ENCODE measurements at places on chromosomes 1 and 21. TPM values are rescaled to one million over a fixed set of nuclear protein-coding genes. Genes with fewer than 3 reads are reported as not detected.

The NTNG1 gene
- total RNA-seq, result not detected

The WDR64 gene
- total RNA-seq, result not detected

The TRIM67 gene
- 2.9 TPM for total RNA-seq

The PTAFR gene
- total RNA-seq, result not detected

The TNN gene
- total RNA-seq, result 0.15 TPM

The LCA5L gene
- 0.92 TPM for total RNA-seq

DNA sequence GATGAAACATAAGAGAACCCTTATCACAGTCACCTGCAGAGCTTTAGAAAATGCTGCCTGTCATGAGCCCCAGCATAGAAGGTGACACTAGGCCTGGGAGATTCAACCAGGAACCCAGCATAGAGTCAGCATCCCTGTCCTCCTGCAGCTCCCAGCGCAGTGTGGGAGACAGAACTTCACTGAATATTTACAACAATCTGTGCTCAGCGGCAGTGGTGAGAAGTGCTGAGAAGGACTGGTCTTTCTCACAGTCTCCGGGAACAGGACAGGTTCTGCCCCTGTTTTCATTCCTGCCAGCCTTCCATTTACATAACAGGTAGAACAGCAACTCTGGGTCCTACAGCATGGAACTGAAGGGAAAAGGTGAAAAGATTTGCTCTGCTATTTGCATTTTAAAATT, 83.5 kb upstream of the GADD45A start:
- no peaks in the 10 kb centered on the region for H3K27me3 ChIP-seq
- H3K36me3 ChIP-seq, result peaks cover 2% of the 10 kb centered on the region
- no peak overlapping the region for H3K27ac ChIP-seq
- no peak for DNase-seq
- H3K4me1 ChIP-seq, result no peaks in the 10 kb centered on the region

DNA sequence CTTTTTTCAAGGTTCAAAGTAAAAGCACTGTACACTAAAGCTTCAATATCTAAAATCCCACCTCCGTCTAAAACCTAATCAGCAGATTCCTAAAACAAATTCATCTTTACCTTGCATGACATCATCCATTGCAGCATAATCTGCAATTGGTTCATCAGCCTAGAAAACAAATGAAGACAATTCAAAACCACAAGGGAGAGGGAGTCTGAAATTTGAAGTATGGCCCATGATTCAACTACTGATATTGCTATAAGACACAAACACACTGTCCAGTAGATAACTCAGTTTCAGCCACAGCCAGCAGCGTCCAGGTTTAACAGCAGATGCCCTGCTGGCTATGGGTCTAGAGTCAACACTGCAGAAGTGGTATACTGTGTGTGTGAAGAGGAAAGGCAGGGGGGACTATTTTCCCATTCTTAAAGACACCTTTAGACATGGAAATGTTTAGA, 17.9 kb upstream of the RAP1GAP start:
- no peaks in the 10 kb centered on the region for H3K27me3 ChIP-seq
- no peak overlapping the region for H3K27ac ChIP-seq
- peaks cover 4% of the 10 kb centered on the region for H3K4me1 ChIP-seq
- H3K4me3 ChIP-seq, result no peak overlapping the region

DNA sequence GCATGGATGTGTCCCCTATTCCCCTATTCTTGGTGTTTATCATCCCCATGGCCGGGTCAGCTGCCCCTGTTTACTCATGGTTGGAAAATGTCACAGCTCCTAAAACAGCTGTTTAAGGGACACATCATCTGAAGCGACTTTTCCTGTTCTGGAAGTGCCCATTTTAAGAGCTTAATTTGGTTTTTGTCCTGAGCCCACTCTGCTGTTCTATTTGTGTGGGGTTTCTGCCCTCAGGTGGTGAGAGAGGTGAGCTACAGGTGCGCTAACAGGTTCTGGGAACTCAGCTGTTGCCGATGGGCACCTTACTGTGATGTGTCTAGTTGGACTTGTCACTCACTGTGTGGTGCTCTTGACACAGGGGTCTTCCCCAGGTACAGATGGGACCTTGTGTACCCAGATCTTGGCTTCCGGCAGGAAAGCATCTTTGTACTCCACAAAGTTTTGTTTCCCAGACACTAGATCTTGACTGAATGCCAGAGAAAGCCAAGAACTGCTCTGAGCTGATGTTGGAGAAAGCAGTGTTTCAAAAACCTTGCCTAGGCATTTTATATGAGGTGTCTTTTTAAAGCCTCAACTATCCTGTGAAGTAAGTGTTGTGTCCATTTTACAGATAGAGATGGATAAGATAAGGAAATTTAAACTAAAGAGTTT, 59.0 kb upstream of the CD1D start:
- peaks cover 16% of the 10 kb centered on the region for H3K4me1 ChIP-seq
- no peak overlapping the region for H3K27ac ChIP-seq
- H3K4me3 ChIP-seq, result no peak overlapping the region
- peaks cover 36% of the 10 kb centered on the region for H3K27me3 ChIP-seq
- no peak for DNase-seq

- peaks cover 21% of the 10 kb centered on the region for H3K4me1 ChIP-seq
- H3K27ac ChIP-seq, result peak overlapping the region; percentile 100
- no peak for DNase-seq
- H3K4me3 ChIP-seq, result peak overlapping the region; percentile 99
Measured at GRCh38 chr1:111754984-111755330, 744 bp upstream of the DDX20 start.

DNA sequence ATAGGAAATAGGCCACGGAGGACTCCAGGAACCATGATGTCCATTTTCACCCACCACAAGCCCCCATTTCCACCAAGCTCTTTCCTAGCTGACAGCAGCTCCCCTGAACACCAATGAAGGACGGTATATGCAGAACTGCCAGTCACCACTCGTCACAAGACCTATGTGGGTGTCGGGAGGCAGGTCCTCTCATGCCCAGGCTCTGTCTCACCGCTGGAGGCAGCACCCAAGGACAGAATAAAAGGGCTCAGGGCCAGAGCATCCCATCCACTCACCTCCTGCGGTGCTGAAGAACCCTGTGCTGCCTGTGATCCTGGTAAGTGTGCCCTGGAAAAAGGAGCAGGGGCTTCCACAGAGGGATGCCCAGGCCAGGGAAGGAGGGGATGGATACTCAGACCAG, at the start of gene LCE1F:
Gene LCE1F (plus strand): TSS at position 266 of the 400 bp plus-strand sequence. CDS start 1,232 bp downstream, outside the sequence.
- H3K36me3 ChIP-seq, result no peaks in the 10 kb centered on the region
- no peaks in the 10 kb centered on the region for H3K4me1 ChIP-seq
- H3K27me3 ChIP-seq, result peaks cover 2% of the 10 kb centered on the region
- DNase-seq, result no peak
- no peak within 1 kb of the TSS for H3K4me3 ChIP-seq

- peaks cover 9% of the 10 kb centered on the region for H3K36me3 ChIP-seq
- no peak overlapping the region for H3K4me3 ChIP-seq
- H3K27ac ChIP-seq, result no peak overlapping the region
- no peak for DNase-seq
- peaks cover 7% of the 10 kb centered on the region for H3K4me1 ChIP-seq
Measured at GRCh38 chr1:28056129-28056925, 32.1 kb downstream of the EYA3 start.

GRCh38 chr1:197519741-197520334, 251.8 kb downstream of the CRB1 start:
- DNase-seq, result no peak
- H3K36me3 ChIP-seq, result no peaks in the 10 kb centered on the region
- no peaks in the 10 kb centered on the region for H3K4me1 ChIP-seq
- H3K4me3 ChIP-seq, result no peak overlapping the region
- H3K27ac ChIP-seq, result no peak overlapping the region
- H3K27me3 ChIP-seq, result no peaks in the 10 kb centered on the region

DNA sequence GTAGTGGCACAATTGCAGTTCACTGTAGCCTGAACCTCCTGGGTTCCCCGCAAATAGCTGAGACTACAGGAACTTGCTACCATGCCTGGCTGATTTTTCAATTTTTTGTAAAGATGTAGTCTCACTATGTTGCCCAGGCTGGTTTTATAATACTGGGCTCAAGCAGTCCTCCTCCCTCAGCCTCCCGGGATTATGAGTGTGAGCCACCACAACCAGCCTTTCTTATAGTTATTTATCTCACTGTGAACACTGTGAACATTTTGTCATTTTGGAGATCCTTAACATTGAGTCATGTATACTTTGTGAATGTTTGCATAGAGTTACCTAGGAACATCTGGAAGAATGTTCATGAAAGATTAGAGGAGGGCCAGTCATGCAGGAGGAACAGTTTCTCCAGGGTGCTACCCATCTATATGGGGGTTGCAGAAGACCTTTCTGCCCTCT, 127.1 kb upstream of the CACYBP start:
- H3K36me3 ChIP-seq, result no peaks in the 10 kb centered on the region
- H3K27ac ChIP-seq, result no peak overlapping the region
- no peak for DNase-seq
- H3K4me1 ChIP-seq, result peaks cover 2% of the 10 kb centered on the region
- no peaks in the 10 kb centered on the region for H3K27me3 ChIP-seq

DNA sequence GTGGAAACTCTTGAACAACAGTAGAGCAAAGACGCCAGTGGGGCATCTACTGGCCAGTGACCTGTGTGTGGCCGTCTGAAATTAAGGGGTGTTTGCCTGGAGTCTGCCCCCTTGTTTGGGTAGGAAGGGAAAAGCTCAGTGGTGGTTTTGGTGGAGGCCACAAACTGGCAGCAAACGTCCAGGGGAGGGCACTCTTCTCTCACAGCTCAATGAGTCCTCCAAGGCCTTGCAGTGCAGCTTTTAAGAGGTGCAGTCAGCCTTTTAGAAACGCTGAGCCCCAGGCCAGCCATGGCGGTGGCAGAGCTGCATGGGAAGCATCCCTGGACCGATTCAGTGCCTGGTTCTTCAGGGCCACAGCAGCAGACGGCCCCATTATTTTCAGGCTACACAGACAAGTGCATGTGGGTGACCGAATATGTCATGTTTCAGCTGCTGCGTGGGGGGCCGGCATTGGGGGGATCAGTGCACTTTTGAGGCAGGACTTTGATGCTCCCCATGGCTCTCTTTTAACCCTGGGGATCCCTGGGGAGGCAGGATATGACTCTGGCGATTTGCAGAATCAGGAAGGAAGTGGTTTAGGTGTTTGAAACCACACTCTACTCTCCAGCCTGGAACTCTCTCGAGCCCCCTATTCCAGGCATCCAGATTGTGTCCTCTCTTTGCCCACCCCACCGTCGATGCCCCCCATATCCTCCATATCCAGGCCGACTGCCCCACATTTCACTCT, 414.0 kb downstream of the PRDM2 start:
- no peaks in the 10 kb centered on the region for H3K36me3 ChIP-seq
- H3K4me1 ChIP-seq, result no peaks in the 10 kb centered on the region
- no peak for DNase-seq

GRCh38 chr1:226041419-226041818, 21.1 kb upstream of the H3-3A start:
- no peak overlapping the region for H3K27ac ChIP-seq
- no peak for DNase-seq
- no peaks in the 10 kb centered on the region for H3K36me3 ChIP-seq

DNA sequence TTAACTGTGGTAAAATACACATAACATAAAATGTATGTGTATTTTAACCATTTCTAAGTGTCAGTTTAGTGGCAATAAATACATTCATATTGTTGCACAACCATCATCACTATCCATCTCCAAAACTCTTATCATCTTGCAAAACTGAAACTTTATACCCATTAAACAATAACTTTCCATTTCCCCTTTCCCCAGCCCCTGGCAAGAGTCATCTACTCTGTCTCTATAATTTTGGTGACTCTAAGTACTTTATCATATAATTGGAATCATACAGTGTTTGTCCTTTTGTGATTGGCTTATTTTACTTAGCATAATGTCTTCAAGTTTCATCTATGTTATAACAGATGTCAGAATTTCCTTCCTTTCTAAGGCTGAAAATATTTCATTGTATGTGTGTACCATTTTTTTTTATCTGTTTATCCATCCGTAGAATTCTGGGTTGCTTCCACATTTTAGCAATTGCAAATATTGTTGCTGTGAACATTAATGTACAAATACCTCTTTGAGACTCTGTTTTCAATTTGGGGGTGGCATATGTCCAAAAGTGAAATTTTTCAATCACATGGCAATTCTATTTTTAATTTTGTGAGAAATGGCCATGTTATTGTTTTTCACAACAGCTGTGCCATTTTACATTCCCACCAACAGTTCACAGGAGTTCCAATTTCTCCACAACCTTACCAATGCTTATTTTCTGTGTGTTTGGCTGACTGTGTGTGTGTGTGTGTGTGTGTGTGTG, 153.9 kb upstream of the GORAB start:
- no peaks in the 10 kb centered on the region for H3K27me3 ChIP-seq
- H3K4me1 ChIP-seq, result peaks cover 32% of the 10 kb centered on the region
- no peak overlapping the region for H3K4me3 ChIP-seq

DNA sequence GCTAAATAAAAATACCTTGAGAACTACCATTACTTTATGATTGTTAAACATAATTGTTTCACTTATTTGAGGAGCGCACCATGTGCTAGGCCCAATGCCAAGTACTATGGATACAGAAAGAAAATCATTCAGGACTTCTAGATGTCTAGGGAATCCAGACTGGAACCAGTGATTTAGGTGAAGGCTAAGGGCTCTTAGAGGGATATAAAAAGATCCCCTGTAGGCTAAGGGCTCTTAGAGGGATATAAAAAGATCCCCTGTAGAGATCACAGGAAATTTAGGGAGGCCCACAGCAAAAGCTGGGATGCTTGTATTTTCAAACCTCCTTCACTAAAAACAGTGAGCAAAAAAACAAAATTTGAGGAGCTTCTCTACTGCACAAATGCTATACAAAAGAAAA, 6.7 kb downstream of the TOR1AIP2 start:
- peaks cover 50% of the 10 kb centered on the region for H3K4me1 ChIP-seq
- H3K36me3 ChIP-seq, result peaks cover 13% of the 10 kb centered on the region
- no peak for DNase-seq
- H3K4me3 ChIP-seq, result no peak overlapping the region

- peaks cover 2% of the 10 kb centered on the region for H3K36me3 ChIP-seq
- no peak overlapping the region for H3K27ac ChIP-seq
- DNase-seq, result no peak
- H3K4me3 ChIP-seq, result no peak overlapping the region
- peaks cover 25% of the 10 kb centered on the region for H3K27me3 ChIP-seq
Measured at GRCh38 chr1:169680377-169681019, 30.9 kb downstream of the SELL start.

DNA sequence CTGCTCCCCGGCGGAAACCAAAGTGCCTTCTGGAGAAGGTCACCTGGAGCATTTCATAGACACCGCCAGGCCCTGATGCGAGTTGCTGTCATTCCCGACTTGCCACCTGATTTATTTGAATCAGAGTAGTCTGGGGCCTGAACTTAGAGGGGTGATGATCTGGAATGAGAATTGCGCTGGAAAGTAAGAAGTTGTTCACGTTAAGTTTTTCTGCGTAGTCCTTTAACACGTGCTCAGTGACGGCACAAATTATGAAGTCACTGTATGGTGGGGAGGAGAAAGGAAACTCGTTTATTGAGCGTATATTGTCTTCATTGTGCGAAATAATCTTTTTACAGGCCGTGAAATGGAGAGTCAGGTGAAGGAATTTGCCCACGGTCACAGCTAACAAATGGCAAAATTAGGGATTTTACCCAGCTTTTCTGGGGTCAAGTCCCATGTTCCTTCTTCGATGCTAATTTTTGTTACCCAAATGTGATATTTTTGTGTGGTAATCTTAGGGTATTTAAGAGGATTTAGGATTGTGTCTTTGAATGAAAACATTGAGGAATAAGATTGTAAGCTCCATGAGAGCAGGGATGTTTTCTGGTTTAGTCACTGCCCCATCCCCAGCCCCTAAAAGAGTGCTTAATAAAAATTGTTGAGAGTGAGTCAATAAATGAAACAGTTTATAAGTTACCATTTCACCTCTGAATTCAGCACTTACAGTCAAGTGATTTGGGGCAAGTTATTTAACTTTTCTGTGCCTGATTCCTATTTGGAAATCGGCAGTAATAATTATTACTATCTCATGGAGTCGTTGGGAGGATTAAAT, 46.4 kb upstream of the NBL1 start:
- no peak for DNase-seq
- peak overlapping the region; percentile 100 for H3K27ac ChIP-seq
- H3K36me3 ChIP-seq, result peaks cover 4% of the 10 kb centered on the region
- peaks cover 32% of the 10 kb centered on the region for H3K4me1 ChIP-seq

GRCh38 chr1:239898062-239898730, 193.5 kb upstream of the FMN2 start:
- no peak overlapping the region for H3K4me3 ChIP-seq
- H3K36me3 ChIP-seq, result no peaks in the 10 kb centered on the region
- H3K27ac ChIP-seq, result no peak overlapping the region

Measured in chondrocyte (in vitro differentiated cells).